SJSA1 (cell line): ENCODE measurements at places on chromosomes 6 and 20. TPM values are rescaled to one million over a fixed set of nuclear protein-coding genes. Genes with fewer than 3 reads are reported as not detected.

GRCh38 chr20:5024982-5025381, 23.7 kb upstream of the SLC23A2 start:
- no peak for DNase-seq

GRCh38 chr6:54609981-54610380, 236.6 kb upstream of the FAM83B start:
- DNase-seq: no peak

DNA sequence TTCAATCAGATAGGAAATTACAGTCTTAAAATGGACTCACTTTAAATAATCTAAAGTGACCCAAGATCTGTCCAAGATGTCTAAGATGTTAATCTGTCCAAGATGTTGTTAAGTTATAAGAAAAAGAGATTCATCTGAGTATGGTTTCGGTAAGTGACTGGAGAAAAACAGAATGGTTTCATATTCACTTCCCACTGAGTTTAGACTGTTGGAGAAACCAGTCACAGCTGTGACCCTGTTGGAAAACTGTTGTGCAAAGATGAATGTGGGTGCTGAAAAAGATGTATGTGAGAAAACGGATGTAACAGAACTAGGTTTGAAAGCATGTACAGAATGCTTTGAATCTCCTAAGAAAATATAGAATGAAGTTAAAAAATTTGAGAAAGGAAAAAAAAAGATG, 325.9 kb downstream of the COL12A1 start:
- DNase-seq: no peak

DNA sequence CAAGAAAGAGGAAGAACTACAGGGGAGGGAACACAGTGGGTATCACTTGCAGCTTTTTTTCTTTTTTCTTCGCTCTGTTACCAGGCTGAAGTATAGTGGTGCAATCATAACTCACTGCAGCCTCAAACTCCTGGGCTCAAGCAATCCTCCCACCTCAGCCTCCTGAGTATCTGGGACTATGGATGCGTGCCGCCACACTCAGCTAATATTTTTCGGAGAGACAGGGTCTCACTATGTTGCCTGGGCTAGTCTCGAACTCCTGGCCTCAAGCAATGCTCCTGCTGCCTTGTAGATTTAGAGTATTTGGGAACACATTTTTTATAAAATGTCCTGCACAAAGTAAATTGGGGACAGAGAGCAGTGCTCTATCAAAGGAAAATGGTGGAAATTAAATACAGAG, 28.3 kb downstream of the PARD6B start:
- no peak for DNase-seq

DNA sequence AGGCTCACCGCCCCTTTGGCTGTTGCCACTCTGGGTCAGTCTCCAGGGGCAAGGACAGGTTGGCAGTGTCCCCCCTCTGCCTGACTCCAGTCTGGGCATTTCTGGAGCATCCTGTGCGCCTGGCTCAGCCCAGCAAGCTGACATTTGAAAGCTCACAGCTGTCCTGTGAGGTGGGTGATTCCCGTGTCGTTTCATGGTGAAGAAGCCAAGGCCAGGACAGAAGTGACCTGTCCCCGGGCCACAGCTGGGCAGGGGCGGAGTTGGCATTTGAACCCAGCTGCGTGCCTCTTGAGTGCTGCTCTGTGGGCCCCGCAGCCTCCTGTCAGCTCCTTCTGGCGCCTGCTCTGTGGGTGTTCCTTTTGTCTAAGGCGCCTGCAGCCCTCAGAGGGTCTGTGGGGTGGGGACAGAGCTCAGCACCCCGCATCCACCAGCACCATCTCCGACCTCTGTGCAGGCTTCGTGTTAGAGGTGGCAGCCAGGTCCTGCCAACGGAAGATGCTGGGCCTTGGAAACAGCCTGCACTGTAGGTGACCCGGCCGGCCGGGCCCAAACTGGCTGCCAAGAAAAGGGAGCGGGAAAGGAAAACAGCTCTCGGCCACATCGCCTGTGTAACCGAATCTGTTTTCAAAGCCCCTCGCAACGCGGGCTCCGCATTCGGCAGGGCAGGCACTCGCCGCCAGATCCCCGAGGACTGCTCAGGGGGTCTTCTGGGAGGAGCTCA, 5.8 kb upstream of the GATA5 start:
- DNase-seq: no peak

DNA sequence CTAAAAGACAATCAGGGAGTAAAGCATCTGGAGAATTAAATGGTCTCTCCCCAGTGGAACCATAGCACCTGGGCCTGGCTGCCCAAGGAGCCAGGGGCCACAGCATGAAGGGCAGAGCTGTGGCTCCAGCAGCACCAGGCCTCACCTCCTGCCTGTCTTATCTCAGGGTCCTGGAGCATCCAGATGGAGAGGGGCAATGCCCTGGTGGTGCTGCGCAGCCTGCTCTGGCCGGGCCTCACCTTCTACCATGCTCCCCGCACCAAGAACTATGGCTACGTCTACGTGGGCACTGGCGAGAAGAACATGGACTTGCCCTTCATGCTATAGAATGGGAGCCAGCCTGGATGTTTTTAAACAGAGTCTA, 17.0 kb downstream of the MRPS18A start:
- DNase-seq: no peak

Gene TCF19
- 61.4 and 68.1 TPM in 2 replicates for total RNA-seq

Gene HS3ST5
- 1.7 and 2.9 TPM in 2 replicates for total RNA-seq

Gene DNPH1
- 35.7 and 71.5 TPM in 2 replicates for total RNA-seq

DNA sequence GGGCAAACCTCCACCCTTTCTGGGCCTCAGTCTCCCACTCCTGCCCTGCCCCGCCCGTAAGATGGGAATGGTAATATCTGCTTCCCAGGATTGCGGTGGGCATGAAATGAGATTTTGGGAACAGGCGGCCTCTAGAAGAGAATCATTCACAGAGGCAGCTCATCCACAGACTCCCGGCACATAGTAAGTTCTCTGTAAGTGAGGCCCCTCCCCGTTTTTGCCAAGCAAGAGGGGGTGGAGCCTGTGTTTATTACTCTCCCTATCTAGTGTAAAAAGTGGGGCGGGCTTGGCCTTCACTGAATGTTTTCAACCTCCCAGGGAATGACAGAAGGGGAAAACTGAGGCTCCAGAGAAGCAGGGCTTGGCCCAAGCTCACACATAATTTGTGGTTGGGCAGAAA, 20.0 kb downstream of the SUN5 start:
- DNase-seq: no peak

GRCh38 chr6:20575125-20575524, 40.9 kb downstream of the CDKAL1 start:
- DNase-seq: no peak

GRCh38 chr20:33005908-33006775, 1.4 kb upstream of the BPIFB2 start:
- no peak for DNase-seq

DNA sequence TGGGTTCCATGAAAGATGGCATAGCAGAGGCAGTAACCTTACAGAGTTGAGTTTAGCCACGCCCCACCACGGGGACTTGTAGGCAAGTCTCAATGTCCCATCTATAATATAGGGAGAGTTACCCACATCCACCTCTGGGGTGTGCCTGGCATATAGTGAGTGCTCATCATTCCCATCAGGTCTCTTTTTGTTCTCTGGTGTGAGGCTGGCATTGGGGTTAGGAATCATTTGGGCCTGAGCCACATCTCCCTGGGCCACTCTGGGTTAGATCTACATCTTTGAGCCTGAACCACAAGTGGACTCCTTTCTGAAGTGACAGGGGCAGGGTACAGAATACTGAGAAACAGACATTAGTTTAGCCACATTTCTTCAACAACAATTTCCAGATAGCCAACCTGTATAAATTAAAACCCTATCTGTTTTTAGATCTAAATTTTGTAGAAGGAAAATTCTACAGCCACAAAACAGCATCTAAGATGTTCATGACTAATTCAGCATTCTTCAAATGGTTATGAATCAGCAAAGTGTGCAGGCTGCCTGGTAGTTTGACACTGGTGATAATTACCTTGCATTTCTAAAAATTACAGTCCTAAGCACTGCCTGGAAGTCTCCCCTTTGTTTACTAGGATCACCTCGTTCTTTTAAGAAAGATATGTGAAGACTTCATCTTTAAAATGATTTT, 20.1 kb downstream of the RNF24 start:
- peak; percentile 10 for DNase-seq

DNA sequence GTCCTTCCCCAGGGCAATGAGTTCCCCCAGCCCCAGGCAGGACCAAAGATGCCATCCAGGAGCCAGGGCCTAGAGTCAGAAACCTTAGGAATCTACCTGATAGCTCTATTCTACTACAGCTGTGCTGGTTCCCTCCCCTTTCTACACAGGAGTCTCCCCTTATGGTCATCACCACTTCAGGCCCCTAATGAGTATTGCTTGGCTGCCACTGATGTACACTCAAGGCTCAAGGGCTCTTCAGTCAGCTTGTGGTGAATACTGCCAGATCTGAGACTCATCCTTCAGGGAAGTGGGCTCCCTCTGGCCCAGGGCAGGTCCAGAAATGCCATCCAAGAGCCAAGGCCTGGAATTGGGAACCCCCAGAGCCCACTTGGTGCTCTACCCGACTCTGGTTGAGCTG, 248.6 kb downstream of the ALDH8A1 start:
- no peak for DNase-seq

GRCh38 chr6:3283641-3284435, 25.1 kb downstream of the PSMG4 start:
- no peak for DNase-seq

DNA sequence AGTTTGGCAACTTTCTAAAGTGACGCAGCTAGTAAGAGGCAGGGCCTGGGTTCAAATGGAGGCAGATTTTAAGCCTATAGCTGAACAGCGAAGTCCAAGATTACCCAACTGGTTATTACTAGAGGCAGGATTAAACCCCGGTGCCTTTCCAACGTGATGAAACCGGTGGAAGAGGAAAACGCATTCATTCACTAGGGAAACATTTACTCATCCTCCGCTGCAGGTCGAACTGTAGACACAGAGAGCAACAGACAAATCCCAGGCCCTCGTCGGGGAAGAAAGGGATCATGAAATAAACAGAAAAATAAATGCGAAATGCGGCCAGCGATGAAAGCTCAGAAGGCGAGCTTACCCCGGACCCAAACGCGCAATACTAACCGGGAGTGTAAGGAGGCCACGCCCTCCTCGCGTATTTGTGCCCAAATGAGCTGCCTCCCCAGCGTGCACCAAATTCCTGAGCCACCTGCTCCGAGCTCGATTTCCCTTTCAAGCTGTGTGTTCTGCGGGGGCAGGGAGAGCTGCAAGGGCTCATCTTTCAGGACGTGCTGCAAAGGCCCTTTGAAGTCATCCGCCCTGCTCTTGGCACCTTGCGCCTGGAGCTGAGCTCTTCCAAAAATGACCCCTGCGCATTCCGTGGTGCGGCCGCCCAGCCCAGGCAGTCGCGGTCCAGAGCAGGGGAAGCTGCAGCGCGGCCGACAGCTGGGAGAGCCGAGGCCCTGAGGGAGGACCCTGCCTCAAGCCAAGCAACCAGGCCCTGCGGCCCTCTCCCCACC, 46.9 kb downstream of the PDYN start:
- DNase-seq: no peak

DNA sequence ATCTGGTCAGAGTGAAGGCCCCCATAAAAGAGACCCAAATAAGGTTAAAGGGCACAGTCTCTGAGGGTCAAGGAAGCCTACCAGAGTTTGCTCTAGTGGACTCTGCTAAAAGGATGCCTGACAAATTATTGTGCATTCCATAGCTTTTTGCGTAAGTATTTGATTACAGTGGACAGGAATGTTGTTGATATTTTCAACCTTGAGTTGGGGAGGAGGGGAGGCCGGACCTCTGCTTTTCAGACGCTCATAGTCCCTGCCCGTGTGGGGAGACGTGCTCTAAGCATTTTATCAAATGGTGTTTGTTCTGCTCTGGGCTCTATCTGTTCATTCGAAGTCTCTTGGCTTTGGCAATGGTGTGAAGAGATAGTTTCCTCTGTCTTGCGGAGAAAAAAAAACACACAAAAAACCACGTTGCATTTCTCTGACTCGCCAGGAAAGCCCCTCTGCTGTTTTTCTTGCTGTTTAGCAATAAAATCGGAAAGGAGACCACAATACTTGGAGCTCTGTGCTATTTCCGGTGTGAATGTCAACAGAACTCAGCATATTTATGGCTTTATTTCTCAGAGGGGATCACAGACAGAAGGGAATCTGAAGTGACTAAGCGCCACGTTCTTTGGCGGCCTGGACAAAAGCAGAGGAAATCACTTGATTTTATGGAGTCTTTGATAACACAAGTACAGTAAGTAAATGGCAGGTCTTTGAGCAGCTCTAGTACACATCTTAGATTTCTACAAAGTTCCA, 159.8 kb downstream of the ZFP64 start:
- peak; percentile 85 for DNase-seq

DNA sequence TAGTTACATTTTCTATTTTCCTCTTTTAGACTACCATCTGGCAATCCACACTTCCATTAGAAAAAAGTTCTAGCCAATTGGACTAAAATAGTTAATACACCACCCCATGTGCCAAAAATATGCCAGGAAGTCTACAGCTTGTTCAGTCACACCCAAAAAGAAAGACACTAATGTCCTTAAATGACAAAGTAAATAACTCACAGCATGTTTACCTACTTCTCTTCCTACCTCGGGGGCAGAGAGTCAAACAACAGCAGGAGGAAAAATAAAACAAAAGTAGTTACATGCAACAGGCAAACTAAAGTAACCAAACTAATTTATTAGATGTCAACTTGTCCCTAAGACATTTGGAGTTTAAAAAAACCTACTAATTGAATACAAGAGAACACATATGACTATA, 57.0 kb downstream of the UBE3D start:
- DNase-seq: no peak

Gene MAP3K7
- 40.9 and 43.2 TPM in 2 replicates for total RNA-seq

- no peak for DNase-seq
These were observed 10.7 kb downstream of the BHLHE23 start for GRCh38 chr20:62995898-62996595.

Gene DST
- 93.2 and 160 TPM in 2 replicates for total RNA-seq

Gene FNDC11
- 0.11 TPM in 1 of 2 replicates, not detected in the other for total RNA-seq

DNA sequence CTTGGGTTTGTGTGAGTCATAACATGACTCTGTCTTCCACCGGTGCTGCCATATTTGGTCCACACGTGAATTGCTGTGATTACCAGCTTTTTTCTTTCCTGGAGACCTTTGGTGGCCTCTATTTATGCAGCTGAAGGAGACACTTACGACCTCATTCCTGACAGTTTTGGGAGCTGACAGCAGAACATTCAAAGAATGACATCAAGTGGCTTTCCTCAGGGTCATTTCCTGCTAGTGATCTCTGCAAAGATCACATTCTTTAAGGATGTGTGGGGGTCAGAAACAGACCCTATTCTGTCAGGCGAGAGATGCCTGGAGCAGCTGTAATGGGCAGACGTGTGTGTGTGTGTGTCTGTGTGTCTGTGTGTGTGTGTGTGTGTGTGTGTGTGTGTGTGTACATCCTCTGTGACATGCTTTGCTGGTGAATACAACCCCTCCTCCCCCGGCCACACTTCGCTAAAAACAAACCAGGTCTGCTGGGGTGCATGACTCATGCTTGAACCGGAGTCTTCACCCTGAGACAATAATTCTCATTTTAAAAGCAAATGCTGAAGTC, 115.6 kb downstream of the TMEM170B start:
- peak; percentile 96 for DNase-seq

GRCh38 chr6:42545226-42545773, 18.5 kb upstream of the UBR2 start:
- DNase-seq: no peak

DNA sequence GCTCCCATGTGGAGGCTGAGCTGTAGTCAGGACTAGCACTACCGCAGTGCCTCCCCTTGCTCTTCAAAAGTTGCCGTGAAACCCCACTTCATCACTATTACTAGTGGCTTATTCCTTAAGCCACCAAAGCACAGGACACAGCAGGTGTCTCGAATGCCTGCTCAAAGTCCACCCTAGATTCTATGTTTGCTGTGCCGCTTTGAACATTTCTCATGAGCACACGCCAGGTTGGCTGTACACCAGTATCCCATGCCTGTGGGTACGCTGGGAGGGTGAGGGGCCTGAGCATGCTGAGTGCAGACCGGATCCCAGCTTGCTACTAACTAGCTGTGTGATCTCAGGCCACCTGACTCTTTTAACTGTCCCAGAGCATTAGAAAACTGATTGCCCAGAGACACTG, 335.8 kb upstream of the QKI start:
- no peak for DNase-seq
